ENCODE measurements at places on chromosomes 12 and 14. TPM values are rescaled to one million over a fixed set of nuclear protein-coding genes. Genes with fewer than 3 reads are reported as not detected.

- no peak overlapping the region for H3K27ac ChIP-seq
- peaks cover 9% of the 10 kb centered on the region for H3K27me3 ChIP-seq
- H3K4me3 ChIP-seq = no peak overlapping the region
- H3K36me3 ChIP-seq = no peaks in the 10 kb centered on the region
- DNase-seq = peak; percentile 32
Measured at GRCh38 chr12:8609061-8609570, 3.5 kb downstream of the AICDA start.

- H3K36me3 ChIP-seq = no peaks in the 10 kb centered on the region
- H3K4me3 ChIP-seq = no peak overlapping the region
- H3K27ac ChIP-seq = no peak overlapping the region
- no peaks in the 10 kb centered on the region for H3K4me1 ChIP-seq
Measured at GRCh38 chr14:60067882-60068281, 23.8 kb upstream of the PCNX4 start.

DNA sequence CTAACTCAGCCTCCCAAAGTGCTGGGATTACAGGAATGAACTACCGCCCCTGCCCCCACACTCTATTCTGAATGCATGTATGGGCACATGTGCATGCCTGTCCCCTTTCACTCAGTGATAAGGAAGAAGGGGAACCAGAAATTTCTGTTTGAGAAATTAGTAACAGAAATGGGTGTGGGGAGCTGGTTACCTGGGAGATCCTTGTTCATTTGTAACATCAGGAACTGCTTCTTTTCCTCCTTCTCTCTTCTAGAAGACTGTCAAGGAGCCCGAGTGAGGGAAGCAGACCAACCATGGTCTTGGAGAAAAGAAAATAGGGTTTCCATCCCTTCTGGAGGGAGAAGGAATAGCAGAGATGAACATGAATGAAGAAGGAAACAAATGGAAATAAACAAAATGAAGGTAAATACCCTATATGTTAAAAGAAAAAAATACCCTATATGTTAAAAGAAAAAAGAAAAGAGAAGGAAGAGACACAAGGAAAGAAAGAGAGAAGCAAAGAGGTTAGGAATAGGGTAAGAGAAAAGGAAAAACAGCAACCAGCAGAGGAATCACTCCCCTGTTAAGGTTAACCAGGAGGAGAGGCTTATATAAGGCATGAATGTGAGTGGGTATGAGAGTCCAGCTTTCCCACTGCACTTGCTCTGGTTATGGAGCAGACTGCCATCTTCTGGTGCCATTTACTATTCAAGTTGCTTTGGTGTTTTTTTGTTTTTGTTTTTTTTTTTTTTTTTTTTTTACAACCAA lies 3.3 kb downstream of the PPP1R3E start:
- peaks cover 31% of the 10 kb centered on the region for H3K4me1 ChIP-seq
- H3K27ac ChIP-seq = no peak overlapping the region
- H3K27me3 ChIP-seq = no peaks in the 10 kb centered on the region
- DNase-seq = no peak
- peaks cover 23% of the 10 kb centered on the region for H3K36me3 ChIP-seq
- H3K4me3 ChIP-seq = no peak overlapping the region

NTF3 gene
- not detected for total RNA-seq

PZP gene
- total RNA-seq = not detected

DNA sequence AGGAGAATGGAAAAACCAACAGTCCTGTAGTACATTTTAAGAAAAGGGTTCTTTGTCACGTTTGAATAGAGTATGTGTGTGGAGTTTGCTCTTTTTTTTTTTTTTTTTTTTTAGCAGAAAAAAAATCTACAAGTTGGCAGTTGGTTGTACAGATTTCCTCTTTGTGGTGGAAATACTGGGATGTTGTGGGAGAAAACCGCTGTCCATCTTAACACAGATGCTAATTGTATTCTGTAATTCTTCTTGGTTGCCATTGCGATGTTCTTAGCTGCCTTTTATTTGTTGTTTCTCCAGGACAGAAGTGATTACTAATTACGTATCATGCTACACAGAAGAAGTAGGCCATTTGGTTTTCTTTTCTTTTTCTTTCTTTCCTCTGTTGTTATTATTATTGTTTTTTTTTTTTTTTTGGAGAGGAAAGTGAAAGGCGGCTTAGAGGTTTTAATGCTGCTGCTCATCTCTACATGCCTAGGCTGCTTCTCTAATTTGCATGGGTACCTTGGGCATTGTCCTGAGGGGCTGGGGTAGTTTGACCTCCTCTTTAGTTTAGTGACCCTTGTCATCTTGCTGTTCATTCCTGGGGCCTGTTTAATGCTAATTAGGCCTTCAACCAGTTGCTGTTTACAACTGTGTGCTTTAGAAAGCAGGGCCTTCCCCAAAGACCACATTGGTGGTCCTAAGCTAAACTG lies 94.7 kb downstream of the TMTC2 start:
- no peaks in the 10 kb centered on the region for H3K4me1 ChIP-seq
- no peak overlapping the region for H3K4me3 ChIP-seq
- H3K27me3 ChIP-seq = no peaks in the 10 kb centered on the region
